ENCODE measurements at places on chromosomes 4 and X.

- peak; percentile 68 for ATAC-seq
These were observed 15.0 kb downstream of the UGT8 start for GRCh38 chr4:114613560-114613959.

- no peak for ATAC-seq
These were observed 105.2 kb downstream of the UCHL1 start for GRCh38 chr4:41361794-41362526.

GRCh38 chr4:182862921-182863320, 54.3 kb downstream of the DCTD start:
- no peak for ATAC-seq

- no peak for ATAC-seq
These were observed 1368.6 kb downstream of the FSTL5 start for GRCh38 chr4:160795216-160795615.

GRCh38 chrX:139889760-139890159, 43.1 kb downstream of the ATP11C start:
- no peak for ATAC-seq

- ATAC-seq = no peak
These were observed 340.3 kb downstream of the ZNF674 start for GRCh38 chrX:46204721-46205422.

DNA sequence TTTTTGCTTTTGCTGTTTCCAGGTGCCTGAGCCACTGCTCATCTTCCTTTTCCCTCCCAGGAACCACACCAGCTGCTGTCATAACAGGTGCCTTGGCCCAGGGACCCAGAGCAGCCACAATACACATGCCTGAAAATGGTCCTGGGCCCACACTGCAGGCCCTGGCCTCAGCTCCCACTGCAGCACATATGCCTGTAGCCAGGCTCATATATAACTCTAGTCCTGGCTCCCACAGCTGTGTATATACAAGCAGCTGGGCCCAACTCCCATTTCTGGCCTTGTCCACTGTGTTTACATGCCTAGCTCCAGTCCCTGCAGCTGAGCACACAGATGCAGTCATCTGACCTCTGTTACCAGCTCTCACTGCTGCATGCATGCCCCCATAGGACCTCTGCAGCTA, 930.5 kb downstream of the ADGRL3 start:
- no peak for ATAC-seq

GRCh38 chr4:166777760-166778159, 456.5 kb downstream of the SPOCK3 start:
- ATAC-seq = no peak

DNA sequence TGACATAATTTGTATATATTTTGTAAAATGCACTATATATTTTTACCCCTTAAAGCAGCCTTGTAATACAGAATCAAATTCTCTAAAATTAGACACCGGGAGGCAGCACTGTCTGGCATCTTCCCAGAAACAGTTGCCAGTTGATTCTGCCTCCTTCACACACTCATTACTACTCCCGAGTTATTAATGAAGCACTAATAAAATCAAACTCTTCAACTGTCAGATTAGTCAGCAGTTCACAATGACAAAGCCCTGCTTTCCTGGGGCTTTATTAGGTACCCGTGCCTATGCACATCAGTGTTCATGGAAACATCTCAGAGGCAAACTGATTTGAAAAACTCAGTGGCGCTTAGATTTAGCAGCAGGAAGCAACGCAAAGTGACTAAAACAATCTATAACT, 103.5 kb upstream of the VEGFC start:
- ATAC-seq = no peak

GRCh38 chrX:39654183-39654925, 443.4 kb downstream of the BCOR start:
- peak; percentile 32 for ATAC-seq

GRCh38 chr4:25637581-25638220, 17.9 kb upstream of the SLC34A2 start:
- ATAC-seq = no peak

DNA sequence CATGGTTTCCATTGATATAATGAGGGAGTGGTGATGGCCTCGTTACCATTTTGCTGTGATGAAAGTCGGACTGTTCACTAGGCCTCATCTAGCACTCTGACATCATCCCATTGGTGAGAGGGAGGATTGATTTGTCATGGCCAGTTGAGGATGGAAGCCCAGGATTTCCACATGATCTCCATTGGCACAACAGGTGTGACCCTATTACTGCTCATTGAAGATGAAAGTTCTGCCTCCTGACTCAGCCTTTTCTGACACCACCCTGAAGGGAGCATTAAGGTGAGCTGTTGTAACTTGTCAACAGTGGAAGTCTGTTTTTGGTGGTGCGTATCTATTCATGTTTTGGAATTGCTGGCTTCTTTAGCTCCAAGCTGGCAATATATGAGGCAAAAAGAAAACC, 144.2 kb downstream of the PABPC4L start:
- ATAC-seq = no peak

DNA sequence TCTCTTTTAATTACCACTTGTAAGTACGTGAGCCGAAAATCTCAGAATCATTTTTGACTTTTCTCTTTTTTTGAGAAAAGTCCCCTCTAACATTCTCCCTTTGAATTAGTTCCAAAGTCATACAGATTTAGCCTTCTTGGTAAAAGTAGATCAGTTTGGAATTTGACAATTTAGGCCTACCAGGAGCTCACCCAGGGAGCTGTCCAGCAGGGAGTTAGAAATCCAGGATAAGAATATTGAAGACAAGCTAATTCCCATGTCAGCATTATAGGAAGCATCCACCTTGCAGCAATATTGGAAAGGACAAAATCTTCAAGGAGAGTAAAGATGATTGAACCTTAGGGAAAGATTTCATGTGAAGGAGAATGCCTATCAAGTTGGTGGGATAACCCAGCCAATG, 352.2 kb upstream of the CPEB2 start:
- ATAC-seq = no peak

- ATAC-seq = no peak
These were observed 32.6 kb downstream of the ABHD18 start for GRCh38 chr4:127997534-127998388.

GRCh38 chr4:55397126-55397436, 1.3 kb downstream of the TMEM165 start:
- ATAC-seq = no peak

DNA sequence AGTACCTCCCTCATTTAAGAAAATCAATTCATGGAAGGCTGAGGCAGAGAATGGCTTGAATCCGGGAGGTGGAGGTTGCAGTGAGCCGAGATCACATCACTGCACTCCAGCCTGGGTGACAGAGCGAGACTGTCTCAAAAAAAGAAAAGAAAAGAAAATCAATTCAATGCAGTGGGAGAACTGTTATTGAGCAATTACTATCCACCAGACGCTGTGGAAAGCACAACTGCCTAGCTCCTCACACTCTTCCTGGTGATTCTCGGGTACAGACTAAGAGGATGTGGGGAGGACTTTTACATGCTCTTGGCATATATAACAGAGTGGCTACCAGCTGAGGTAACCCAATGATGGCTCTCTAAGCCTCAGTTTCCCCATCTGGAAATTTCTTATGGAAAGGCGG, 2.7 kb upstream of the TMSB4X start:
- ATAC-seq = no peak

Measured in motor neuron (in vitro differentiated cells).